Spinal cord (tissue), 10 donors: ENCODE measurements at places on chromosomes 3 and 15.

DNA sequence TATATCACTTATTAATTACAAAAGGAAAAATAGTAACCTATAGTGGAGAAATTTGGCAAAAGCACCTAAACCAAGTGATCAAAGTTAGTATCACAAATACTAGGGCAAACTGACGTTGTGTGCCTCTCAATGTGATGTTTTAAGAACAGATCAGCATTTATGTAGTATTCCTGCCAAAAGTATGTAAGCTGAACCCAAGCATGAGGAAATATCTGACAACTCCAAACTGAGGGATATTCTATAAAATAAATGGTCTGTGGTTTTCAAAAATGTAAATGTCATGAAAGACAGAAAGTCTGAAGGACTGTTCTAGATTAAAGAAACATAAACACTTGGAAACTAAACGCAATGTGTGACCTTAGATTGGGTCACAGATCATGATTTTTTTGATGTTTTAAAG is 34.3 kb upstream of the PIK3CA start:
- DNase-seq, result no peak

DNA sequence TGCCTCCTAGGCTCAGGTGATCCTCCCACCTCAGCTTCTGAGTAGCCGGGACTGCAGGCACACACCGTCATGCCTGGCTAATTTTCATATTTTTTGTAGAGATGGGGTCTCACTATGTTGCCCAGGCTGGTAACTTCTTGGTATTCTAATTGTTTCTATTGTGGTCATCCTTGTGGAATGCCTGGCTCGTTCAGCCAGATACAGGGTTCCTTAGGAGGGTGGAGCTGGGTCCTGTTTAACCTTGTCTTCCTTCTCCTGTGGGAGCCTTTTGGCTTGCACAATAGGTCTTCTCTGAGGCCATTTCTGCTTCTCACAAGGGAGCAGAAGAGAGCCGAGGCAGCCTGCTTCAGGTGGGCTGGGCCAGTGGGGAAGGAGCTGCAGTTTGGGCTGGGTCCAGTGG is 15.7 kb downstream of the PLEKHO2 start:
- no peak for DNase-seq

DNA sequence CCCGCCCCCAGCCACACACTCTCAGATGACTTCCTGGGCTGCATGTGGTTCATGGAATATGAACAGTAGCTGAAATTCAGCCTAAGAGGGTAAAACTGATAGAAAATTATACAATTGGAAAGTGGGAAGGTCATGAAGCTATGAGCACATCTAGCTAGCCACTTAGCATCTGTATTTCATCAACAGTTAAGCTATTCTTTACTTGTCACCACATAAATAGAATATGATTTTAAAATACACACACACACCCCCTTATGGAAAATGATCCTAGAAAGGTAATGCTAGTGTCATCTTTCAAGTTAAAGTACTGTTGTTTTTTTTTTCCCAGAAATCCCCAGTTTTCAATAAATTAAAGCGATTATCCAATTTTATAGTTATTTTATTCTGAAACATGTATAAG is 3.6 kb downstream of the MAP4 start:
- DNase-seq, result no peak

DNA sequence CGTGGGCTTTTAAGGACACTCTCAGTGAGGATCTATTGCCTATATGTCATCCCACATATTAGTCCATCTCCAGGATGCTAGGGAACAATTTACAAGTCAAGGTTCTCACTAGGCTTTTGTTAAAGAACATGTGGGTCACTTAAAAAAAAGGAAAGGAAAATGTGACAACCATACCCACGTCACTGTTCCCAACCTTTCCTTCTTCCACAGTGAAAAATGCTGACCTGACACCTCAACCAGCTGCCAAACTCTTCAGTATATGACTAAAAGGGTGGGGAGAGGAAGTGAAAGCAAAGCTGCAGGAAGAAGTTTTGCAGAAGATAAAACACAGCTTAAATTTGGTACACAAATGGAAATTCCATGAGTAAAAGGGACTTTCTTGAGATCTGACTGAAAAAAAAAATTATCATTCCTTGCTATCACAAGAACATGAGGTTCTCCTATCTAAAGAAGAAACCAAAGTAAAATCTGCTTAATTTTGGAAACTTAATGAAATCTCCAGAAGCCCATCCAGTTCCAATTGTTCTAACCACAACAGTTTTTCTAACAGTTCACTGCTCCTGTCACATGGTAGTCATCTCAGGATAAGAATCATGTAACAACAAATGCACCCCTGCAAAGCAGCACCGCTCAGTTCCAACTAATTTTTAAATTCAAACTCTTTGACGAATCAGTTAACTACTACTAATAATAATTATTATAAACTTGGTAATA is 117.0 kb upstream of the TSPAN3 start:
- DNase-seq, result no peak

DNA sequence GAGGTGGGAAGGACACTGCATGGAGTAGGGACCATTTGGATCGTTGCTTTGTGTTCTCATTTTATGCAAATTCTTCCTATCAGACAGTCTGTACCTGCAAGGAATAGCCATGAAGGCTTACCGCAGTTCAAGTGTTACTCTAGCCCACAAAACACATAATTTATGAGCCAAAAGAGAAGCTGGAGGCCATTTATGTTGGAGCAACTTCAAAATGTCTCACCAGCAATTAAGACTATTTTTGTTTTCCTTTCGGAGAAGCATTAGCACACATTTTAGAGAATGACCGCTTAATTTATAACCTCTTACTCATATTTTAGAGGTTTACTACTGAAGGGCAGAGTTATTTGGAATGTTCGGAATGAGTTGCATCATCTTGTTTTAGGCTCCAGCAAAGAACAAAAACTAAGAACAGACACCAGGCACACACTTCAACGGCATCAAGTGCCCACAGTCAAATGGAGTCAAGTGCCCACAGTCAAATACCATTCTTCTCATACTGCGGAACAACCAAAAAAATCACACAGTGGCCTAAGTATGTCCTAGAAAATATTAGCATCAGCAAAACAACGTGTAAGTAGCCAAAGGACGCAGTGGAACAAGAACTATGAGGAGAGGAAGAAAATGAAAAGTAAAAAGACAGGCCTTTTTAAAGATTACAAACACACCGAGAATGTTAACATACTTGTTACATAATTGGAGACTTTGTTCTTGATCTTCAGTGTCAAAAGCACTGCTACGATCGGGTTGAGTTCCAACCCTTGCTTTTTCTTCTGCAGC is 17.5 kb upstream of the GOLGA8J start:
- DNase-seq, result no peak

GRCh38 chr3:187987187-187987586 is 166.8 kb upstream of the LPP start:
- no peak for DNase-seq

DNA sequence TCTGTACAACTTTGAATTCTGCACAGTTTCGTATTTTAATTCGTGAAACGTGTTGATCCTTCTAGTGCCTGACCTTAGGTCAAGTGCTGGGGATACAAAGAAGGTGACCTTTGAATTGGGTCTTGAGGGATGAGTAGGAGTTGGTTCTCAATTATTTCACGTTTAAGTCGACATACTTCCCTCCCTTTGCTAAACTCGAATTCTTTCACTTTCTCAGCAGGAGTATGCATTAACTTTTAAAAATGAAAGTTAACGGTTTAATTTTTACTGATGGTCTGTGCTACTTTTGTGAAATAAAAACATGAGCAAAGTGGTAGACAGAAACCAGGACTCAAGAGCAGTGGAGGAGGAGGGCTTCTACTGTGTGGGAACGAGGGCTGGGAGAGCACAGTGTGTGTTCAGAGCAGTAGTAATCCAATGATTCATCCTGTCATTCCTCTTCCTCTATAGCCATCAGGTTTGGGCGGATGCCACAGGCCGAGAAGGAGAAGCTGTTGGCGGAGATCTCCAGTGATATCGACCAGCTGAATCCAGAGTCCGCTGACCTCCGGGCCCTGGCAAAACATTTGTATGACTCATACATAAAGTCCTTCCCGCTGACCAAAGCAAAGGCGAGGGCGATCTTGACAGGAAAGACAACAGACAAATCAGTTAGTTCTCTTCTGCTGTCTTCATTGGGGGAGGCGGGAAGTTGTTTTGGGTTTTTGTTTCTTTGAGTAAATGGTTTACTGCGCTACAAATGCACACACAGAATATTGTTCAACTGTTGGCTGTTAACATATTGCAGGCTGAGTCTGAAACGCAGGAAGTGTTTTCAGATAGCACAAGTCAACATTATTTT is 78.6 kb upstream of the TSEN2 start:
- DNase-seq, result no peak

GRCh38 chr3:61358364-61358763 is 107.1 kb upstream of the FHIT start:
- peak; percentile 58 for DNase-seq

DNA sequence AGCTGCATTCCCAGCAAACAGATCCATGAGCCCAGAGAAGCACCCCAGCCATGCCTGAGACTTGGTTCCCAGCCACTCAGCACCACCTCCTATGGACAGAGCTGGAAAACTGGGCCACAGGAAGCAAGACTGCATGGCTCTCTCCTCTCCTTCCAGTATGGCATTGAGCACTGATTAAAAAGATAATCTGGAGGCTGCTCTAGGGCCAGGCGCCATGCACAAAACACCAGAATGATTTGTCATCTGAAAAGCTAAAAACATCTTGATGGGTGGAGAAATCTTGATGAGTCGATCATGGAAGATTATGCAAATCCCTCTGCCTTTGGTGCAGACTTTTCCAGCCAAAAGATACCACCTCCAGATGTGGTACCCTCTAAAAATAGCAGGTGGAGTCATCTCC is 62.7 kb upstream of the MRPS22 start:
- DNase-seq, result no peak

DNA sequence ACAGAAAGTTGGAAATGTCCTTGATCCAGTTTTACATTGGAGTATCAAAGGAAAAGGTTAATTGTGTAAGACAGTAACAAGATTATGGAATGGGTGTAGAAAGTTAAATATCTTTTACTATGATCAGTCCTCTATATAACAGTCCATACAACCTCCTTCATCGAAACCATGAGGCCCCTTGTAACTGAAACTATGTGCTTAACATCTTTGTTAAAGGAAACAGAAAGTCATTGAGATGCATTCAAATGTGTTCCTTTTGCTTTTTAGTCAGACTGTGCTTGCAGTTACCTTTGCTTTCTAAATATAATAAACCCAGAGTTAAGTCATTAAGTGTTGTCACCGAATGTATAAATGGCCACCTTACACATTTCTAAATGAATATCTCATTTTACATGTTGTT is 1298.5 kb downstream of the ROBO2 start:
- DNase-seq, result no peak

GRCh38 chr3:50411229-50411628 is 51.9 kb upstream of the TMEM115 start:
- DNase-seq, result no peak

DNA sequence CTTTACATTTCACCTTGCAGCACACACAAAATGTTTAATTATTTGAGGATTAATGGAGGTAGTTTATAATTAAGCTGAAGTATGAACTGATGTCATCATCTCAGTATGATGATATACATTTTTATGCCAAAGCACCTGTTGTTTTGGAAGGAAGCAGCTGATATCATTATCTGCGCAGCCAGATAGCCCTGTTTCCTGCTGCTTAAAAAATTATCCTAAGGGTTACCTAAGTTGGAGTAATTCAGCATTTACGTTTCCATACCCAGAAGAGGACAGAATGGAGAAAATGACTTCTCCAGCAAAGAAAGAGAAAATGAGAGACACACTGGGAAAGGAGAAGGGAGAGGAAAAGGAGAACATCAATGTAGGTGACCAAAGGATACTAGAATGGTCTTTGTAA is 370.3 kb upstream of the PLSCR5 start:
- DNase-seq, result no peak

DNA sequence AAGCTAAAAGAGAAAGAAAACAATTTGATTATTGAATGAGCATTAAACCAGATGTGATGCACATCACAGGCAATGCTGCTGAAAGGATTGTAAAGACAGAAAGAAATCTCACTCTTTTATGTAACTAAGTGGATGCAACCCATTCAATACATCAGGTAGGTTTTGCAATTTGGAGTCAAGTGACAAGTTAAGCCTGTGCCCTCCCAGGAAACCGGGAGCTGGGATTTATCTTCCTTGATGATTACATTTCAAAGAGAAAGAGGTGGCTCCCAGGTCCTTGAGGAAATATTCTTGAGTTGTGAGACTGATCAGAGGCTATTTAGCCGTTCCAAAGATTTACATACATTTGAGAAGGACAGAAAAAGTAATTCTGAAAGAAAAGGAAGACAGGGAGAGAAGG is 219.0 kb upstream of the PROK2 start:
- DNase-seq, result no peak

- DNase-seq, result no peak
Observed at GRCh38 chr3:29484633-29485032, 203.8 kb downstream of the RBMS3 start.

DNA sequence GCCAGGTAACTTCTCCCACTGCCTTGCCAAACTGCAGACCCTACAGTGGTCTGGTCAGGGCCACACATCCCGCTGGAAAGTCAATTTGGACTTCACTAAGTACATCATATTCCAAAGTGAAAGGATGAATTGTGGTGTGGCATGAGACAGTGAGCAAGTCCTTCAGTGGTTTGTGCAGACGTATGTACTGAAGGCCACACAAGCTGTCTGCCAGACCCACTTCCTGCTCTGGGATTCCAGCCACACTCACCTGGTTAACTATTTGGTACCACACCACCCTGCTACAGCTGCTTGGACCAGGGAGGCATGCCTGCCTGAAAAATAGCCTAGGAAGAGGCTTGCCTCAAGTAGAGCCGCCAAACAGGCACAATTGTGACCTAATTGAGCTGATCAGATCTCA is 94.1 kb upstream of the STRIT1 start:
- DNase-seq, result no peak

GRCh38 chr15:25180606-25181292 is 226.0 kb downstream of the SNRPN start:
- DNase-seq, result no peak
